ENCODE measurements at places on chromosomes 7 and 10.

GRCh38 chr10:26843736-26844135, 17.0 kb downstream of the ABI1 start:
- DNase-seq = no peak

DNA sequence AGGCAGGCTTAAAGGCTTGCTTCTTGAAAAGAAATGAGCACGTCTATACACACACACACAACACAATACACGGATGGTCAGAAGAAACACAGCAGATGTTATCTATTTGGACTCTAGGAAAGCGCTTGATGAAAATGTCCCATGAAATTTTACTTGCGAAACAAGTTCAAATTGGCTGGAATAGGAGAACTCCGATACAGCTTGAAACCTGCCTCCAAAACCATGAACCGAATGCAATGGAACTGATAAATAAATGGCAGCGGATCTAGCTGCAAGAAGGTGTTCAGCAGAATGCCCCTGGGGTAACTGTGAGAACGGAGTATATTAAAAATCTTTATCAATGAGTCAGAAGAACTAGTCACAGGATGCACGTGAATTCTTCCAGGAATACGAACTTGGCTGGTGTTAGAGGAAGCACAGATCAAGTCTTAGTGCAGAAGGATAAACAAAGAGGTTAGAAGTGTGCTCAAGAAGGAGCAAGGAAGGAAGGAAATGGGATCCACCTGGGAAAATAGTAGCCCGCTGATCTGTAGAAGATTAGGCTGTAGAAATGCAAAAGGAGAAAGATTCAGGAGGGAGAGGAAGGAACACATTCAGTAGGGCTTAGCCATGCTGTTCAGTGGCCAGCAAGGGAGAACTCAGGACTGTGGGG, 142.0 kb upstream of the PRKCQ start:
- no peak for DNase-seq

GRCh38 chr10:47030191-47030703, 119.0 kb downstream of the PTPN20 start:
- no peak for DNase-seq

GRCh38 chr7:121388950-121389349, 7.2 kb downstream of the FAM3C start:
- no peak for DNase-seq

DNA sequence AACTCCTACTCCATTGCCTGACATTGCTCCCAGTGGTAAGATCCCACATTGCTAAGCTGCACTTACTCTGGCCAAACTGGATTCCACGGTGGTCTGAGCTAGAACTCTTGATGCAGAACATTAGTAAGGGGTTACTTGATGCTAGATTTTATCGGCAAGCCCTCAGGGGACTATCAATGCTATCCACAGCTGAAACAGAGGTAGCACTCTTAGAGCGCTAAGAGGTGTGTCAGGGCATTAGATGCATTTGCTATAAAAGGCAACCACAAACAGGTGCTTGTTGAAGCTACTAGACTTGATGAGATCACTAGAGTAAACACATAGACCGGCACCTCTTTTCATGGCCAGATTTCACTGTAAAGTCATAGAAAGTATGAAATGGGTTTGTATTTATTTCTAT, 116.3 kb downstream of the MDFIC start:
- no peak for DNase-seq

DNA sequence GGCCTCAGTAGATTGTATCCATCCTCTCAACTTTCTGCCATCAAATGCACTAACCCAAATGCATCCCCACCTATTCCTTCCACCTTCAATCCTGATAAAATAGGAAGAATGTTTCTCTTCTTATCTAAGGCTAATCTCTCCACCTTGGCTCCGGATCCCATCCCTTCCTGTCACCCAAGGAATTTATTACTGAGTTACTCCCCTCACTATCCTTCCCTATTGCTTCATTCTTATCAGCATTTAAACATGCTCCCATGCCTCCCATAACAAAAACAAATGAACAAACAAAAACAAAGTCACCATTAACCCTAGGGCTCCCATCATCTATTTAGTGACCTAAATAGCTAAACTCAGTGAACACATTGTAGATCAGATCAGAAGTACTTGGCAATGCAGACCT, 25.3 kb downstream of the AASS start:
- no peak for DNase-seq

- no peak for DNase-seq
Observed at GRCh38 chr7:131830681-131831080, 274.3 kb upstream of the PODXL start.

GRCh38 chr10:114615600-114616007, 42.5 kb downstream of the ABLIM1 start:
- no peak for DNase-seq

DNA sequence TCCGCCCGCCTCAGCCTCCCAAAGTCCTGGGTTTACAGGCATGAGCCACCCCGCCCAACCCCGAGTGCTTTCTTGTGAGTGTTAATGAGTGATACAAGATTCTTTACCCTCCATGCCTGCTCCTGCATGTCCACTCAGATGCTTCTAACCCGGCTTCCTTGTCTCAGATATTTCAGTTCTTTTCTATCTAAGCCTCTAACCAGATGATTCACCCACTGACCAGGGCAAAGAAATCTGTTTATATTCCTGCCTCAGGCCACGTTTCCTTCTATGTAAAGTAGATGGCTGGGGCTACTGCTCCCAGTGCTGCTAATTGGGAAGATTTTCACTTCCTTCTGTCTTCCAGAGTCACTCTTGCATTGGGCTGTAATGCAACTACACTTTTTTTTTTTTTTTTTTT, 395.1 kb upstream of the ANKRD30A start:
- DNase-seq = no peak

GRCh38 chr10:34240039-34240438, 575.1 kb downstream of the PARD3 start:
- no peak for DNase-seq

- DNase-seq = no peak
Observed at GRCh38 chr10:83397806-83398205, 741.5 kb upstream of the GHITM start.

GRCh38 chr7:39608278-39608677, 15.1 kb upstream of the RALA start:
- no peak for DNase-seq

GRCh38 chr10:35355971-35356724, 19.8 kb downstream of the CCNY start:
- DNase-seq = no peak

DNA sequence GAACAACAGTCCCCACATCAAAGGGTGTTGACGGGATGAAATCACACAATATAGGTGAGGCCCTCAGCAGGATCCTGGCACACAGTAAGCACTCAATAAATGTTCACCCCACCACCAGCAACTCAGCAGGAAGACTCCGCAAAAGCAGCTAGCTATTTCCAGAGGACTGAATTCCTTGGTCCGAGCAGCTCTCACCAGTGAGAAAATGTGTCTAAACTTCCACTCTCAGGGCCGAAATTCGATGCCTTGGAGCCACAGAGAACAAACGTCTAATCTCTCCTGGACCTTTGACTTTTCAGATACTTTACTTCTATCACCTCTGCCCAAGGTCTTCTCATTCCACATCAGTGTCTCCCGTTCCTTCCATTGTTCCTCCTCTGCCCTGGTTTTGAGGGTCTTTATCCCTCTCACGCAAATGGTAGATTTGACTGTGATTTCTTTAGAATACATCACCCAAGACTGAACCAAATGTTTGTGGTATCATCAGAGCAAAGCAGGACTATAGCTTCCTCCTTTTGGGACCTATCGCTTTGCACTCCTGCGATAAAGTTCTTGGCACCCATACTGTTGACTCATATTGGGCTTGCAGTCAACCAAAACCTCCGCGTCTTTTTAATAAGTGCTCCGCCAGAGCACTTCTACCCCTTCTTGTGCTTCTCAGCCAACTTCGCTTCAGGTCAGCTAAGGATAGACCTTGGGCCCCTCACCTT, 903 bp upstream of the NT5C2 start:
- DNase-seq = no peak

GRCh38 chr10:127151981-127152699, 44.3 kb downstream of the INSYN2A start:
- no peak for DNase-seq

GRCh38 chr10:12937527-12937926, 64.0 kb downstream of the CCDC3 start:
- no peak for DNase-seq

DNA sequence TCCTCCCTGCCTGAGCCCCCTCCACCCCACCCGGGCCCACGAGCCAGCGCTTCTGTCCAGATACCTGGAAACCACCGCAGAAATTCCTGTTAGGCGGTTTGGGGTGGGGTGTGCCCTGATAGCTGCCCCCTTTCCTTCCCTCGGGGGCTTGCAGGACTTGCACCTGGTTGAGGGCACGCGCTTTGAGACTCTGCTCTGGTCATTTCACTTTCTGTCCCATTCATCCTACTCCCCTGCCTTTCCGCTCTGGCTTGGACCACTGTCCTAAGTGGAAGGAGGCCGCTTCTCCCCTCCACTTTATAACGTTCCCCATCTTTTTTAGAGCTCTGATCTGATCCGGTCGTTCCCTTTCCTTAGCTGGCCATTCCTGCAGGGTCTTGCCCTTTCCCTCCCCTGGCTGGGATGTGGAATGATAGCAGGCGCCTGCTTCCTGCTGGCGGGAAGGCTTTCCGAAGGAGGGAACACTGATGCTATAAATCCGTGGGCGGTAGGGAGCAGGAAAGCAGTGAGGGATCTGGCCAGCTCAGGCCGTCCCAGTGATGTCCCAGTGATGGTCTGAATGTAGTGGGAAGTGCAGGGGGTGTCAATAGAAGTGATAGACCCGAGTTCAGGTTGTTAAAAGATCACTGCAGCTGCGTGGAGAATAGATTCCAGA, 852 bp upstream of the PRKAR1B start:
- DNase-seq = no peak

GRCh38 chr7:106064771-106065574, 47.1 kb downstream of the SYPL1 start:
- DNase-seq = peak; percentile 71

- no peak for DNase-seq
Observed at GRCh38 chr7:158543840-158544239, 43.8 kb downstream of the PTPRN2 start.

DNA sequence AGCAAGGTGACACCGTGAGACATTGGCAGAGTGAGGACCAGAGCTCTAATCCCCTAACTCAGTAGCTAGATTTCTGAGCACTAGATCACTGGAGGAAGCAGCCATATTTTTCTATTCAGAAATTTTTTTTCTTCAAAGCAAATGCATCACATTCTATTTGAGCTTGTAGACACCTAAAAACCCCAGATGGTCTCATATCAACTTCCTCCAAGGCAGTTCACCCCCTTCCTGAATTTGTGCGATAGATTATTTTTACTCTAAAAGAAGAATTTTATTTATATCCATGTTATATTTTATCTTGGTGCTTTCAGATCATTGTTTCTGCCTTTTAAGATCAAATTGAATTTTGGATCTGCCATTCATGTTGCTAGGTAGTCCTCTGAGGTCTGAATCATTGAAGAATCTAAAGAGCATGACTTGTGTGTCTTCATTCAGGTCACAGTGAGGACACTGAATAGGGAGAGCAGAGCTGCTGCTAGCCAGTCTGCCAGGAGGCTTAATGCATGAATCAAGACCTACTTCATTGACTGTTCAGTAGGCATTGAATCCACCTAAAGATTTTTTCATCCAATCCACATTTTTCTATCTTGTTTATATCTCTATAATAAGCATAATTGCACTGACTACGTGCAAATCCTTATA, 92.9 kb upstream of the LRRTM3 start:
- DNase-seq = no peak

GRCh38 chr7:122844191-122844988, 41.9 kb downstream of the CADPS2 start:
- no peak for DNase-seq

- DNase-seq = no peak
Observed at GRCh38 chr7:129644634-129645230, 33.2 kb downstream of the NRF1 start.

- DNase-seq = no peak
Observed at GRCh38 chr10:4638099-4638498, 187.9 kb upstream of the AKR1E2 start.

DNA sequence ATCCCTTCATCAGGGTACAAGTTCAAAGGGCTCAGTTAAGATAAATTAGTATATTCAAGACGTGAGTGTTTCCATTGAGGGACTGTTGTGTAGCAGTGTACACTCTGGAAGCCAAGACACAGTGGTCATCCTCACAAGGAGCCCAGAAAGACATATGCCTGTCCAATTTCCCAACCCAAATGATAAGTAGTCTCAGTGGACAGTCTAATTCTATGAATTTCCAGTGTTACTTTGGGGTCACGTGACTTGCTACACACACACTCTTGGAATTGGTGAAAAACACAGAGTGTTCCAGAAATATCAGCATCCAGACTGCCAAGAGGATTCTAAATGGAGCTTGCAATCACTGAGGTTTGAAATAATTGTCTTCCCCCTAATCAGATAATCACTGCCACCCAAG, 365.1 kb downstream of the WDR11 start:
- no peak for DNase-seq

DNA sequence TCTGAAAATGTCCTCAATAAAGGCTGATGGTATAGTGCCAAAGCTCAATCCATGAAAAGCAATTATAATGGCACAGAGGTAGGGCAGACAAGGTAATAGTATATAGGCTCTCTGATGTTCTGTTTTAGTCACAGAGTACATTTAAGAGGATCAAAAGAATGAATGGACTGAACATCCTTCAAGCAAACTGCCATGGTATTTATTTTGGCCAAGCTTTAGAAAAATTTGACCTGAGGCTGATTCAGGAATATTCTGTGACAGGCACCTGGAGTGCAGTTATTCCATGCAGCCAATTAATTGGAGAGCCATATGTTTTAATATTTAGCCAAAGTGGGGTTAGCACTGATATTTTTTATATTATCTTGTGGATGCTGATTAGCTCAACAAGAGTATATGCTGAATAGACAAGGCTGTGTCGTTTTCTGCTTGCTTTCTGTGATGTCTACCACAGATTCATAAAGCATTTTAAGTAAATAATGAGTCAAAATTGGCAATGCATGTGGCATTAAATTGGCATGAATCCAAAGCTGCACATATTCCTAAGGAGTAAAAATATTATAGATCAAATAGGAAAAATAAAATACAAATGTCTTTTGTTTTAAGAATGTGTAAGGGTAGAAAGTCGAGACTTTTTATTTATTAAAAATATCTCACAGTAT, 177.4 kb downstream of the PCLO start:
- no peak for DNase-seq
